ENCODE measurements at places on chromosomes 2 and 18. TPM values are rescaled to one million over a fixed set of nuclear protein-coding genes. Genes with fewer than 3 reads are reported as not detected.

Gene G6PC2
- total RNA-seq, result not detected

DNA sequence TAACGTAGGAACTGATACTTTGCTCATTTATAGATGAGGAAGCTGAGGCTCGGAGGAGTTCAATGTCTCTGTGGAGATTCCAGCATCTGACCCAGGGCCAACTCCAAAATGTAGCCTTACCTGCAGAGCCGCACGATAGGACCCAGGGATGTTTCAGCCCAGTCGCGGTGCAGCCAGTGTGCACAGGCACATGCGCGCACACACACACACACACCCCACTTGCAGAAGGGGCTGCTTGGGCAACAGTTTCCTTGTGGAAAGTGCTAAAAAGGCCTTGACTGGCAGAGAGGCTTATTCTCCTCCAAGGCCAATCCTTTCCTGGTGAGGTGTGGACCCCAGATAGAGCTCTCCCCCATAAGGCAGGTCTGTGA is 101.7 kb downstream of the ZFP36L2 start:
- DNase-seq, result no peak

GRCh38 chr2:88680266-88680902 is 11.1 kb upstream of the RPIA start:
- no peak for DNase-seq

Gene POTEF
- total RNA-seq, result 0.24 TPM

- no peak for DNase-seq
These were observed 72.0 kb upstream of the RAB6C start for GRCh38 chr2:129907256-129907998.

All from H1 (cell line).